ENCODE measurements at places on chromosomes 3 and 15.
A peak's percentile ranks its signal among the peaks of the same experiment; 100 is the strongest.

DNA sequence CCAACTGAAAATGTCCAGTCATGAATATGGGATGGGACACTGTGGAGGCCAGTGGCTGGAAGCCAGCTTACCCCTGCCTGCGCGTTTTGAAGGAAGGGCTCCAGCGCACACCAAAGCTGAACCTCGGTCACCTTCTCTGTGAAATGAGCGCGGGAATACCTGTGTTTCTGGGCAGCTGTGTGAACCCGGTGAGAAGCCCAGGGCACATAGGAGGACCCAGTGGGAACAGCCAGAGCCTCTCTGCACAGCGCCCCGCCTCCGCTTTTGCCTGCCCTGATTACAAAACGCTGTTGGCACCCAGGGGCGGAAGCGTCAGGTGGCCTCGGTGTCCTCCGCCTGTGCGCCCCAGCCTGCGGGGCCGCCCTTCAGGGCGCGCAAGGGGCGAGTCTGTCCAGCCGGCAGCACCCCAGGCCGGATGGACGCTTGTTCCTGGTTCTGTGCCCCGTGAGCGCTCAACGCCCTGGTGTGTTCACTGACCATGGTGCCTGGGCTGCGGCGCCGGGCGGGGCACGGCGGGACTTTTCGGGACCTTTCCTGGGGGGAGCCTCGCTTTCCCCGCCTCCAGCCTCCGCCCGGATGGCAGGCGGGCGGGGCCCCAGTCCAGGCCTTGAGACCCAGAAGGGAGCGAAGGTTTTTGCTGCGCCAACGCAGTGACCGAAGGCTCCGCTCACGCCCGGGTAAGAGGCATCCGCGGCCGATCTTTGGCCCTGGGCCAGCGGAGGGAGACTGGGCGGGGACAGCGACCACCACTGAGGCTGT is at the start of gene SQOR:
Gene SQOR, plus strand, starts transcription at position 598 of the 759 bp plus-strand sequence. CDS start 23,895 bp downstream, outside the sequence.
- peak; percentile 59 for DNase-seq

- no peak for DNase-seq
Measured at GRCh38 chr3:42742259-42742658, 30.8 kb downstream of the CCDC13 start.

DNA sequence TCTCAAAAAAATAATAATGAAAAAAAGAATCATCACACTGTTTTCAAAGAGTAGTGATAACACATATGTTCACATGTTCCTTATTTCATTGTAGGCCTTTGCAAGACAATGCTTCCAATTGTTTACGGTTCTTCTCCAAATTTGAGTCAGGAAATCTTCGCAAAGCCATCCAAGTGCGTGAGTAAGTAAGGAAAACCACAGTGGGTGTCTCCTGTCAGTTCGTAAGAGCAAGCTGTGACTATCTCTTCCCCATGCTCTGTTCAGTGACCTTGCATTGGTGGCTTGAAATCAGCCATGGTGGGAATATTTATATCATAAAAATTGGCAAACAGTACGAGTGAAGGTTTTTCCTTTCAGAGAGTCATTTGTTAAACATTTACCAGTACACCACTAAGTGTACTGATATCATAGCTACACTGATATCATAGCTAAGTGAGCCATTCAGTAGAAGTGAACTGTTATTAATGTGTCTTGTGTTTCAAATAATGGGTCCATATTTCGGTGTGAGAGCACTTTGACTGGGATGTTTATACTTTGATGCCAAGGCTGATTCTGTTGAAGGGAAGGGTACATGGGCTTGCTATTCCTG is 187.3 kb downstream of the AGBL1 start:
- DNase-seq: no peak

GRCh38 chr3:58085616-58086015 is 77.4 kb downstream of the FLNB start:
- DNase-seq: no peak

DNA sequence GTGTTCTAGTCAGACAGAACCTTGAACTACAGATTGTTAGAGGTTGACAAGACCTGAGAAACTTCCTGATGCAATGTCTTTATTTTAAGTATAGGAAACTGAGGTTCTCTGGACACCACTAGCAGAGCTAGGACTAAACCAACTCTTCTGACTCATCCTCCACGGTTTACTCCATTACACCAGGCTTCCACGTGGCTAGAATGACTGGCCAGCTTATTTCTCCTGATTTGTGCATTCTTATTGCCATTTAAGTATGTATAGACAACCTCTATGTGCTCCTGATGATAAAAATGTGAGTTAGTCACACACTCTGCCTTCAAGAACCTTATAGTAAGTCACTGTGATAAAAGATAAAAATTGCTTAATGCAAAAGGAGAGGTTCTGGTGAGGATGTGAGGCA is 182.7 kb downstream of the MEX3B start:
- DNase-seq: no peak

DNA sequence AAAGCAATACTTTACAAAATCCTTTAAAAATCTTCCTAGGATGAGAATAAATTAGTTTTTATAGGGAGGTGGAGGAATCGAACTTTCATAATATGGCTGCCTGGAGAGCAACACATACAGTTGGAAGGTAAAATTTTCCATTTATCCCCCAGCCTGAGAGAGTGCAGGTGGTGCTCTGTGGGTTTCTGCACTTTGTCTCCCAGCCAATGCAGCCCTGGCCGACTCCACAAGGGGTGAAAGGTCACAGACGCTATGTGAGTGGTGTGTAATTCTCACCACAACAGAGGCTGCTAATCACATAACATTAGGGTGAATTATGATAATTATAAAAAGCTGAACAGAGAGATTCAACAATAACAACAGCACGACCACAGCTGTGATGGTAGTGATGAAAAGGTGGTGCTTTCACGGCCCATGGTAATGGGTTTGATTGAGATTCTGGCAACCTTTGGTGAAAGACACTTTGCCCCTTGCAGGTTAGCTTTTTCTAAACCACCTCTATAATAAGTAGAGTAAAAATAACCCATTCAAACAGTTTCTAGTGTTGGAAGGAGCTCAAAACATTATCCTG is 30.1 kb upstream of the NANOGP8 start:
- DNase-seq: peak; percentile 99

DNA sequence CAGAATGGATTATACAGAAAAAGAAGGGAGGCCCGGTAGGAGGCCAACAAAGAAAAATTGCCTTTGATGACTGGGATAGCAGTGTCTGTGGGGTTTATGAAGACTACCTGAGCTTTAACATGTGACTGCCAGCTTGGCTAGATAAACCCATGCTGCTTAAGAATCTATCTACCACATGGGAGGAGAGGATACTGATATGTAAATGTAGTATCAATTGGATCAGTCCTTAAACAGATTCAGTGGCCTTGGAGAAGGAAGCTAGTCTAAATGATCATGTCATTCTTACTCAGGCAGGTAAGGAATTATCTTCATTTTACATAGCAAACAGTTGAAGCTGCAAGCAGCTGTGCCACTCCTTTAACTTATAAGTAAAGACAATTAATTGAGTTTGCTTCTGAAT is 50.0 kb upstream of the SYNPR start:
- no peak for DNase-seq

DNA sequence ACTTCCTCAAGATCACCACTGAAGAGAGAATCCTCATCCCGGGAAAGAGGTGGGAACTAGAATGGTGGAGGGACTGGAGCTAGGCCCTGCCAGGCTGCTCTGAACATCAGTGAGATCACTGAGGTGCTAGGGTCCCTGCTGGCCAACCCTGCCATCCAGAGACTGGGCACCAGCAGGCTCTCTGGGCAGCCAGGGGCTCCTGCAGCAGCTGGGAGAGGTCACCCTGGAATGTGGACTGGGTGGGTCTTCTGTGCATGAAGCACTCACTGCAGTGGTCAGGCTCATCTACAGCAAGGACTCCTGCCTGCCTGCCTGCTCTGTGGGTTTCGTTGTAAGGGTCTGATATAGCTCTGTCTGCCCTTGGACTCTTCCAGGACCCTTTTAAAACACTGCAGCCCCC is 24.9 kb downstream of the ALS2CL start:
- DNase-seq: no peak

GRCh38 chr15:66603301-66604179 is 37.7 kb upstream of the LCTL start:
- peak; percentile 55 for DNase-seq

GRCh38 chr15:89399238-89400115 is 64.9 kb upstream of the POLG start:
- DNase-seq: peak; percentile 36

DNA sequence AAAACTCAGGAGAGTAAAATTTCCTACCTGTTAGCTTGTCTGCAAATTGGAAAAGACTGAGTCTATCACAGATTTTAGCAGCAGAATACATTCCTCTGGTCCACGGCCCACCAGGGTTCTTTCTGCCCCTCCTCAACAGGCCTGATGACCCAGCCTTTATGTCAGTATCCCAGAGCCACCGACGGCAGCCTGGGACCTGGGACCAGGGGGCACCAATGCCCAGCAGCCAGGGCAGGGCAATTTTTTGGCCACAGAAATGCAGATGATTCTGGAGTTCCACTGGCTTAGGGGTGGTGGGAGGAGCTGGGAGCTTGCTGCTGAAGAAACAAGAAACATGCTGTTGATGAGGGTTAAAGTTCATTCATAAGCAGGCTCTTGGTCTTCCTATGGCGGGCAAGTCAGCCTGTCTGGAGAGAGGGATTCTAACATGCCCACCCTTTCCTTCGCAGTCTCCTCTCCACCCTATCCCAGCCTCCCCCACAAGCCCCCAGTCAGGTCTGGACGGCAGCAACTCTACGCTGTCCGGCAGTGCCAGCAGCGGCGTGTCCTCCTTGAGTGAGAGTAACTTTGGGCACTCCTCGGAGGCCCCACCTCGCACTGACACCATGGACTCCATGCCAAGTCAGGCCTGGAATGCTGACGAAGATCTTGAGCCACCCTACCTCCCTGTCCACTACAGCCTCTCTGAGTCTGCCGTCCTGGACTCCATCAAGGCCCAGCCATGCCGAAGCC is 4.3 kb upstream of the MANF start:
- no peak for DNase-seq

DNA sequence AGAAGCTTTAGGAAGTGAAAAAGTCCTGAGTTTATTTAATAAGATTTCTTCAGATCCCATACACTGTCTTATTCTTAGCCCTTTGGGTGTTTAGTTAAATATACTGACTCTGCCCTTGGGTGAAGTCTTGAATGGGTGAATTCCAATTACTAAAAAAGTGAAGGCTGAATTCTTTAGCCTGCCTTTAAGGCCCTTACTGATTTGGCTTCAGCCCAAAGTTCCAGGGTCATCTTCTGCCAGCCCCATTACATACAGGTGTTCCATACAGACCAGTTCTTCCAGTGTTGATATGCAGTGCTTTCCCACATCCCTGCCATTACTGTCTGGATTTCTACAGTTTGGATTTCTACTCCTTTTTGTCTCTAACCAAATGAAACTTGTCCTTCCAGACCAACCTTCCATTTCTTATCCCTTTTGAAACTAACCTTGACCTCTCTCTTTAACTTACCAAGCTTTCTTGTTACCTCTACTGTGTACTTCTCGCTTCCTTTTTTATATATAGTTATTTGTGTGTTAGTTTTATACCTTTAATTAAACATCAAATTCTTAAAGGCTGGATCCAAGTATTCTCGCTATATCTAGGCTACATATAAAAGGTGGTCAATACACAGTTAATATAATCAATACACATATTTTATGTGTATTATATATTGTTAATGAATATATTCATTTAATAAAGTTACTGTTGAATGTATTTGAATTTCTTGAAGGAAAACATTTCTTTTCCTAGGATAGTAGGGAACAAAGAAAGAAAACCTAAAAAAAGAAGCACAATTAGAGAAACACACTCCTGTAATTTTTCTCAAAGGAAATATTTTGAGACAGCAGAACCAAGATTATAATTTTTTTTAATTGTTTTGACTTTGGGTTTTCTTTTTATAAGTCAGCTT is 15.0 kb downstream of the MBNL1 start:
- DNase-seq: no peak

GRCh38 chr3:31622636-31623288 is 90.0 kb downstream of the STT3B start:
- no peak for DNase-seq

DNA sequence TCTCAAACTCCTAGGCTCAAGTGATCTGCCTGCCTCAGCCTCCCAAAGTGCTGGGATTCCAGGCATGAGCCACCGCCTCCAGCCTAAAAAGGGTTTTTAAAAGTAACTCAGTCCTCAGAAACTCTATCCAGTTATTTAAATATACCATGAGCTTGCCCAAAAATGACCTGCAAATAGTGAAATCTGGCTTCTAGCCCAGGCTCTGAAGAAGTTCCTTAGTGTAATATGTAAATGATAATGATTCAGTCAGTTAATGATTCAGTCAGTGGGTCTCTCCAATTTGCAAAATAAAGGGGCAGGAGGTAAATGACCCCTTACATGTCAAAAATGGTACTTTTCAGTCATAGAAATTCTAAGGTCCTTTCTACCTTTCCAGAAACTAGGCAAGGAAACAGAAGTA is 28.8 kb downstream of the LRRC2 start:
- DNase-seq: no peak

- no peak for DNase-seq
Measured at GRCh38 chr3:112445839-112446238, 53.4 kb downstream of the BTLA start.

DNA sequence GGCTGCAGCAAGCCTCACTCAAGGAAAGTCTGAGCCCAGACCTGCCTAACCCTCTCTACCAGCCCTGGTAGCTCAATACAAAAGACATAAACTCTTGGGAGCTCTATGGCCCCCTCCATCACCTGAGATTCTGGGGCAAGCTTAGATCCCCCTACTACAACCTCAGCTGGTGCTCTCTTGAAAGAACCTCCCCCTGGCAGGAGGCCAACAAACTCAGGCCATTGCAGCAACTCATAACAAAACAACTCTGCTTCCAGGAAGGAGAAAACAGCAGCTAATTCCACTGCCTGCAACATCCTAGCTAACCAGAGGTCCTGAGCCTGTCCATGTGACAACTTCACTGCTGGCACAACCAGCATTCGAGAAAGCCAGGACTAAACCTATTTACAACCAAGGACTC is 169.2 kb downstream of the ROBO1 start:
- no peak for DNase-seq

GRCh38 chr3:167078070-167078622 is 302.0 kb downstream of the ZBBX start:
- no peak for DNase-seq

DNA sequence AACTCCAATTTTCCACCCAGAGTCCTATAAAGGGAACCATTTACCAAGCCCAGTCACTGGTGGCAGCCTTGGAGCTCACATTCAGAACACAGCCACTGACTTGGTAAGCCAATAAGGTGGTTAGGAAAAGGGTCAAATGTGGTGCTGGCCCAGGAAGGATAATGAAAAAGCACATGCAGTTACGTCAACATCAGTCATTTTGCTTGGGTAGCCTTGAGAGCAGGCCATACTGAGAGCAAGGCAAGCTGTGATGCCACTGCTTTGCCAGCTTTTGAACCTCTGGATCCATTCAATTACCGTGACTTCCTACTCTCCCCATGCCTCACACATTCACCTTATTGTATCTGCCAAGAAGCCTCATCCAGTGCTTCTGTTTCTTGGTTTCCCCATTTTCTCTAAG is 253.6 kb downstream of the OPA1 start:
- DNase-seq: no peak

DNA sequence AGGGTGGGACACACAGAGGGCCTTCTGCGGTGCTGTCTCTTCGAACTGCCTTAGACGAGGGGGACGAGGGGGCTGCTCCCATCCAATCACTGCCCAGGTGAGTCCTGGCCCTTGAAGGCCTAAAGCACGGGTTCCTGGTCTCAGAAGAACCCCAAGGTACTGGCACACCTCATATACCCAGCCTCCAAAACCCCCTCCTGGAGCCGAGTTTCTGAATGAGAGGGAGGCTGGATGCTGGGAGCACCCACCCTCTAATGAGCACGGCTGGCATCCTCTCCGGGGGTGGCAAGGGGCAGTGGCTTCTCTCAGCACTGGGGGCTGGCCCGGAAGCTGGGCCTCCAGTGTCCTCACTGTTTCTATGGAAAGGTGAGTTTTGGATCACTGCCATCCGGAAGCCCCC is 165.6 kb downstream of the LRRK1 start:
- DNase-seq: no peak

Data from NCI-H2081 (cell line).